Stromal cell of bone marrow (primary cell): ENCODE measurements at places on chromosomes 1 and 21.
A peak's percentile ranks its signal among the peaks of the same experiment; 100 is the strongest.

- peak; percentile 82 for DNase-seq
These were observed 29.5 kb downstream of the SZRD1 start for GRCh38 chr1:16396591-16396990.

- DNase-seq = no peak
These were observed 120.9 kb upstream of the PPP2R5A start for GRCh38 chr1:212164095-212164872.

DNA sequence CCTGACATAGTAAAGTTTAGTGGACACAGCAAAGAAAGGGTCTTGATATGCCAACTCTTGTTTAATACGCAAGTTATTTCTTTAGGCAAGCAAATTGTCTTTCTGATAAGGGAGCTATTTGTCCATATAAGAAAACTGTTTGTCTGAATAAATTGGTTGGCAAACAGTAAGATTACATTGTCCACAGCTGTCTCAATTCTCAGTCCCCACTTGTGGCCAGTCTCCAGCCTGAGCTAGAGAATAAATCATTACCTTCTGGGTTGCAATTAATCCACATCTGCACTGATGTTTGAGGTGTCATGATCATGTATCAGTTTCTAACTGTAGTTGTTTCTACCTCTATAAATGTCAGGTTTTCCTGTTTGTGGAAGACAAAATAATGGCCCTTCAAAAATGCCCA, 60.0 kb upstream of the TNR start:
- no peak for DNase-seq

GRCh38 chr1:227845147-227845458, 29.6 kb downstream of the PRSS38 start:
- no peak for DNase-seq

DNA sequence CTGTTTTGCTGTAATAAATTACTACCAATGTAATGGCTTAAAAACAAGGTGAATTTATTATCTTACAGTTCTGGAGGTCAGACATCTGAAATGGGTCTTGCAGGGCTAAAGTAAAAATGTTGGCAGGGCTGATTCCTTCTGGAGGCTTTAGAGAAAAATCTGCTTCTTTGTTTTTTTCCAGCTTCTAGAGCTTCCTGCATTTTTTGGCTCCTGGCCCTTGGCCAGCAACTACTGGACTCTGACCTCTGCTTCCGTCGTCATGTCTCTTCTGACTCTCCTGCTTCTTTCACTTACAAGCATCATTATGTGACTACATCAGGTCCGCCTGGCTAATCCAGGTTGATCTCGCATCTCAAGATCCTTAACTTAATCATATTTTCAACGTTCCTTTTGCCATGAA, 350.9 kb downstream of the S1PR1 start:
- no peak for DNase-seq

DNA sequence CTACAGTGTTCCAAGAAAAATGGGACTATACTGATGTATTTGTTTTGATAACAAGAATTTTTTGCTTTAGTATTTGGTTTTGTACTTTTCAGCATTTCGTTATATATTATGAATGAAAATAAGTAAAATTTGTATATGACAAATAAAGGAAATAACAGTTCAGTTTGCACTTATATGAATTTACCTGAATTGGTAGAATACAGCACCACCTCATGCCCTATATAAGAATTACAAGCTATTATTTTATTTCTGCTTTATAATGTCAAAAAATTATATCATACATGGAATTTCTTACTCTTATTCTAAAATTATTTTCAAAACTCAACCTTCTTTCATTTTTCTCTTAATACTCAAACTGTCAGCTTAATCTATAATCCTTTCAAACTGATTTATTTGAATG, 14.6 kb downstream of the EFCAB7 start:
- DNase-seq = no peak

GRCh38 chr1:77655431-77655974, 27.0 kb downstream of the ZZZ3 start:
- no peak for DNase-seq

GRCh38 chr1:187051618-187052232, 223.0 kb downstream of the PLA2G4A start:
- DNase-seq = peak; percentile 28

GRCh38 chr1:55938376-55938850, 641.0 kb downstream of the PLPP3 start:
- DNase-seq = no peak

- DNase-seq = no peak
These were observed 296.1 kb downstream of the PTPRC start for GRCh38 chr1:198934901-198935305.

DNA sequence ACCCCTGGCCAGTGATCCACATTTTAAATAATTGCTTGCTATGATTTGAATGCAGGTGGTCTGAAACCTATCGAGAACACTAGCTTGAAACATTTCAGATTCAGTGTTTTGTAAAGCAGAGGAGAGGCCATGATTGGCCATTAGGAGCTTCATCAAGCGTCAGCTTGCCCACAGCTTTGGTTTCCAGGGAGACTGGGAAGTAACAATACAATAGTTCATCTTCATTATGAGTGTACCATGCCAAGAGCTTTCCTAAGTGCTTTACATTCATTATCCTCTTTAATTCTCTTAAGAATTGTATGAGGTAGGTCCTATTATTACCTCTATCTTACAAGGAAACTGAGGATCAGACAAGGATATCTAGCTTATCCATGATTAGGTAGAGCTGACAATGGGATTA, 27.7 kb upstream of the ATP5PO start:
- no peak for DNase-seq

DNA sequence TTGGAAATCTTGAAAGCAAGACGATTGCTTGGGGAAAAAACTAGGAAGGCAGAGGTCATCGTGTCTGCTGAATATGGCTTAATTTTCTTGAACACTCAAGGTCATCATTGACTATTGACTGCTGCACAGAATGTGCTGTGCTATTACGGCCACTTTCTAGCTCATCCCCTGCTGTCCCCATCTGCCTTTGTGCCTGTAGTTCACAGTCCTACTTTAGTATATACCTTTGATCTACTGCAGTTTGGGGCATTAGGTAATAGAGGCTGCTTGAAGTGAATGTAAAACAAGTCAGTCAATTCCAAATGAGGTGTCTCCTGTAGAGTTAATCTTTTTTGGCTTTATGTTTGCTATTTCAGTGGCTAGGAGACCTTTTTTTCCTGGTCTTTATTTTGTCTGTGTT, 8.3 kb downstream of the RAB4A start:
- no peak for DNase-seq

GRCh38 chr1:207024202-207025145, 8.1 kb downstream of the C1orf116 start:
- no peak for DNase-seq

DNA sequence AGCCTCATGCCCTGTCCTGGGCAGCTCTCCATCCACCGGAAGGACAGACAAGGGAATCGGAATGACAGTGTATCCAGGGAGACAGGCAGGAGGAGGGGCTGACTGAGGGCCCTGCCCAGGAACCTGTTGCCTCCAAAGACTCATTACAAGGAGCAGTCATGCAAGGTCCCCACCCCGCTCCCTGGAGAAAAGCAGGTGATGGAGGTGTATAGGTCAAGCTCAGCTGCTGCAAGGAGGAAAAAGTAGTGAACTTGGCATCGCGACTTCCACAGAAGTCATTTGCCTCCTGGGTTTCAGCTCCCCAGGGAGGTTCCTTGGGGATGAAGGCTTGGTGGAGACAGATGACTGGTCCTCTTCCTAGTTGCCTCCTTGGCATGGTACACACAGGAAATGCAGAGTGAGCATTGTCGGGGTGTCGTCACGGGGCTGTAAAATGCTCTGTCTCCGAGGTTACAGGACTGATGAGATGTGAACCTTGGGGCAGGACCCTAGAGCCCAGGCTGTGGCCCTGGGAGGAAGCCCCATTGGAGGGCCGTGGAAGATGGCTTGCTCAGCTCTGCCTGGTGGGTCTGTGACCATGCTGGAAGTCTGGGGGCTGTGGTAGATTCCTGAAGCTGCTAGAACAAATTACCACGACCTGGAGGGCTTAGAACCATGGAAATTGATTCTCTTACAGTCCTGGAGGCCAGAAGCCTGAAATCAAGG, 219.6 kb upstream of the C1orf174 start:
- DNase-seq = no peak

DNA sequence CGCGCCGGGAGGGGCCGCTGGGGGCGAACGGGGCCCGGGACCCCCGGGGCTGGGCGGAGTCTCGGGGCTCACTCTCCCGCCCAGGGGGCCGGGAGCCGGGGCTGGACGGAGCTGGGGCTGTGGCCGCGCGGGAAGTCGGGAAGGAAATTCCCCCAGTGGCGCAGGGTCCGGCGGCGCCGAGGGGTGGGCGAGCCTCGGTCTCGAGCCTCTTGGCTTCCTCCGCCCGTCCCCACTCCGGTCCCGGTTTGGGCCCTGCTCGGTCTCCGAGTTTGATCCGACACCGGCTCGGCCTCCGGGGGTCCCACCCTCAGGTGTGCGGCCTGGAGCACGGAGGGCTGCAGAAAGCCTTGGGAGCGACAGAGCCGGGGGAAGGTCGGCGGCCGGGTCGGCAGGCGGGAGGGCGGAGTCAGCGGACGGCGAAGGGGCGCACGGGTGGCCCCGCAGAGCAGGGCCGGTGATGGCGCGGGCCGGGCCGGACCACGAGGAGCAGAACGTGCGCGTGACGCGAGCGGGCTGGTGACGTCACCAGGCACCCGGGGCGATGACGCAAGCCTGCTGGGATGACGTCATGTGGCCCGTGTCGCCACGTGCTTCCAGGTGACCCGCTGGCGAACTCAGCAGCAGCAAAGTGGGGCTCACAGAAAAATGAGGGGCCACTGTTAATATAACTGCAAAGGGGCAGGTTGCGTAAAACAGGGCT, 610 bp upstream of the HES4 start:
- no peak for DNase-seq

- DNase-seq = no peak
These were observed 35.5 kb downstream of the ITGB3BP start for GRCh38 chr1:63487336-63488065.

GRCh38 chr1:60697204-60697994, 385.0 kb upstream of the NFIA start:
- no peak for DNase-seq

GRCh38 chr1:54425152-54425584, 19.0 kb upstream of the SSBP3 start:
- DNase-seq = no peak

- DNase-seq = no peak
These were observed 2.5 kb upstream of the GRHL3 start for GRCh38 chr1:24316645-24317044.

GRCh38 chr1:212228591-212229119, 56.6 kb upstream of the PPP2R5A start:
- DNase-seq = no peak

DNA sequence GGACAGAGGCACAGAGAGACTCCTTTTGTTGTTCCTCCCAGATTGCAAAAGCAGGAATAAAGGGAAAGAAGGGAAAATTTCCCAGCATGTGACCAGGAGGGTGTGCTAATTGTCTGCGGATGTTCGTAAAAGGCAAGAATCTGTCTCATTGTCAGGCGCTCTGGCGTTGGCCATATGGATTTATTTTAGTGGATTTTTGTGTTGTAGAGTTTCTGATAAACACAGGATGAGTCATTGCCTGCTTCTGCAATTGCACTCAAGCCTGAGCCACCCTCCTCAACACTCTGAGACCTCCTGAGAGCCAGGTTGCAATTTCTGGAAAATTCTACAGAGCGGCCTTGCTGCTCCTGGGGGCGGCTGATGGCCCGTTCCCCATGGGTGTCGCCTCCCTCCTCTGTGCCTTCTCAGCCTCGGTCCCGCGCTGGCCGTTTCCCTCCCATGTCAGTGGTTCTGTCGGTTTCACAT, 227.7 kb downstream of the KAZN start:
- peak; percentile 23 for DNase-seq

DNA sequence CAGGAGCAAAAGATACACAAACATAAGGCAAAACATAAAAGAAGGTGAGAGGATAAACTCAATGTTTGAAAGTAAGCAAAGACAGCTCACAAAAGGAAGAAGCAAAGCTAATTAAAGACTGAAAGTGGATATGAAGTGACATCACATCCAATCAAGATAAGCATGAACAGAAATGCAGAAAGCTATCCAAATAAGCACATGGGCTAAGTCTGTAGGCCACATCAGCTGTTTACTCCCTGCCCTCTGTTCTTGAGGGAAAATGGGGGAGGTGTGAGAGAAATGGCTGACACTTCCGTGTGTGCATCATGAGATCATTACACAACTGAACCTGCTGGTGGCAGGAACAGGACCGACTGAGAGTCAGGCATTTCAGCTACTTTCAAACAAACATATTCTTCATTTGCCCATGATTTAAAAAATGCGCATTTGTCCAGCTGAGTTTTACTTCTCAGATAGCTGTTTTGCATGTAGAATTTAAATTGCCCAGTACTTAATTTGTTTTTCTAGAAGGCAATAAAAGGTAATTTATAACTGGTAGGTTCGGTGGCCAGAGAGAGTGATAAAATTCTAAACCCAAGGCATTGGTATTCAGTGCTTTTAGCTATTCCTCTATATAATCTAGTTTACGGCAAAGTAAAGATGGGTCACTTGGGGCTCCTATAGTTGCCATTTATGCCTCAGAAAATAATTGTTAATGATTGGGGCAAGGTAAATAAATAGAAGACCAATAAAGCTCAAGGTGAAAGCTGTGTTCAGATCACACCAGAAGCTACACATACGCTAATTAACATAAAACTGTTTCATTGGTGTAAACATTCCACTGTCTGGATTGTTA, 27.2 kb upstream of the MAN1A2 start:
- DNase-seq = peak; percentile 2

DNA sequence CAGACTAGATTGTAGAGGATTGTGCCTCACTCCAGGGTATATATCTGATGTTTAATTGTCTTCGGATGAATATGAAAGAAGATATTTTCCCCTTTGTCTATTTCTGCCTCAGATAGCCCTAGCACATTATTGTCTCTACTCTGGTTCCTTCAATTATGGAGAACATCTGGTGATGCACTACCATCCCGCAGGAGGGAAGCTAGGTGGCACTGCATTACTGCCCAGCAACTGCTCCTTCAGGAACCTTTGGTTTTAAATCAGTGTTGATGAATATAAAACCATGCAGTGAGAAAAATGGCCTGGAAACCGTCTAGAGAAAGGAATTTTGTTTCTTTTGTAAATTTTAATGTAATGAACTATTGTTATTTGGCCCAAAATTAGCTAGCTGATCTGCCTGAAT, 68.5 kb downstream of the GPR88 start:
- DNase-seq = no peak

GRCh38 chr1:10639775-10640578, 156.5 kb downstream of the CASZ1 start:
- no peak for DNase-seq

DNA sequence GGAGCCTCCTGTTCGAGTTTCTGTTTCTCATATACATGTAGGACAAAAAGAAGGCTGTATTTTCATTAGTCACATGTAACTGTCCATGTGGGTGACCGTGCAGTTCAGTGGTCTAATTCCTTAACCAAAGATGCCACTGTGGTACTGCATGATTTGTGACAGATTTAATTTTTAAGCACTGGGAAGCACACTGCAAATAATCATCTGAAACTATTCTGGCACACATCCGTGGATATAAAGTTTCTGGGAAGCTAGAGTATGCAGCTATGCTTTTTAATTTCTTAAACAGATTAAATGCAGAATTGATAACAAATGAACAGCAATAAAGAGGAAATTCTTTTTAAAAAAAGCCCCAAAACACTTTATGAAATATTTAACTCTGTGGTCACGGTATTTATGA, 254.8 kb downstream of the LMO4 start:
- DNase-seq = no peak
